ENCODE measurements at places on chromosomes 12 and 14. TPM values are rescaled to one million over a fixed set of nuclear protein-coding genes. Genes with fewer than 3 reads are reported as not detected.
A peak's percentile ranks its signal among the peaks of the same experiment; 100 is the strongest.

POC1B gene
- 32.6 TPM for total RNA-seq

DERA gene
- 44.2 TPM for total RNA-seq

LRRC43 gene
- 11.6 TPM for total RNA-seq

SLC4A8 gene
- total RNA-seq = 12.2 TPM

GPR84 gene
- total RNA-seq = 1.5 TPM

RHNO1 gene
- total RNA-seq = 14.2 TPM

FRMD6 gene
- total RNA-seq = 27.2 TPM

DLGAP5 gene
- total RNA-seq = 5.0 TPM

IFNG gene
- 0.49 TPM for total RNA-seq

- H3K27ac ChIP-seq = no peak overlapping the region
- H3K4me3 ChIP-seq = no peak overlapping the region
- no peaks in the 10 kb centered on the region for H3K27me3 ChIP-seq
- no peak for DNase-seq
- H3K4me1 ChIP-seq = peaks cover 19% of the 10 kb centered on the region
Observed at GRCh38 chr12:116604951-116605641, 45.9 kb downstream of the MAP1LC3B2 start.

- H3K4me1 ChIP-seq = peaks cover 5% of the 10 kb centered on the region
- H3K27me3 ChIP-seq = no peaks in the 10 kb centered on the region
- no peak for DNase-seq
- H3K27ac ChIP-seq = peak overlapping the region; percentile 93
Observed at GRCh38 chr14:61322799-61323290, 1.5 kb downstream of the PRKCH start.

- peaks cover 28% of the 10 kb centered on the region for H3K4me1 ChIP-seq
- H3K27ac ChIP-seq = no peak overlapping the region
- peaks cover 59% of the 10 kb centered on the region for H3K27me3 ChIP-seq
- H3K36me3 ChIP-seq = no peaks in the 10 kb centered on the region
Observed at GRCh38 chr12:48995086-48995879, 3.9 kb downstream of the DDN start.

DNA sequence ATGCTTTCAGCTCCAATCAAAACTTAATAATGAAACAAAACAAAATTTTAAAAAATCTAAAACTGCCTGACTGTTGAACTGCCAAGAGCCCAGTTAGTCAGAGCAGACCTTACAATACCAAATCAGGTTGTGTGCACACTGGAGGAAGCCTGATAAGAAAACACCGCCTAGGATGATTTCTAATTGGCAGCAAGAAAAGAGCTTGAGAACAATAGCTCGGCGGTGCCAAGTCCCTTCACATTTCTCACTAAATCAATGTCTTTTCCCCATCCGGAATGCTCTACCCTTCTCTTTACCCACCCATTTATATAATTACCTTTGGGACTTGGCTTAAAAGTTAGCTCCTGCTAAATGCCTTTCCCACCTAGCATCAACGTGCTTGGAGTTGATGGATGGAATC lies 256.7 kb downstream of the C12orf75 start:
- no peaks in the 10 kb centered on the region for H3K36me3 ChIP-seq
- no peak overlapping the region for H3K27ac ChIP-seq
- no peaks in the 10 kb centered on the region for H3K27me3 ChIP-seq
- no peak for DNase-seq
- H3K4me1 ChIP-seq = no peaks in the 10 kb centered on the region

- H3K27me3 ChIP-seq = no peaks in the 10 kb centered on the region
- H3K36me3 ChIP-seq = no peaks in the 10 kb centered on the region
- H3K4me3 ChIP-seq = no peak overlapping the region
- no peak overlapping the region for H3K27ac ChIP-seq
- DNase-seq = no peak
- H3K4me1 ChIP-seq = no peaks in the 10 kb centered on the region
Observed at GRCh38 chr12:93315907-93316622, 61.7 kb upstream of the NUDT4 start.

GRCh38 chr14:92122761-92123160 lies 992 bp downstream of the CPSF2 start:
- DNase-seq = no peak
- H3K4me3 ChIP-seq = peak overlapping the region; percentile 87
- H3K27ac ChIP-seq = peak overlapping the region; percentile 97
- H3K4me1 ChIP-seq = peaks cover 6% of the 10 kb centered on the region
- H3K27me3 ChIP-seq = no peaks in the 10 kb centered on the region
- H3K36me3 ChIP-seq = peaks cover 13% of the 10 kb centered on the region

DNA sequence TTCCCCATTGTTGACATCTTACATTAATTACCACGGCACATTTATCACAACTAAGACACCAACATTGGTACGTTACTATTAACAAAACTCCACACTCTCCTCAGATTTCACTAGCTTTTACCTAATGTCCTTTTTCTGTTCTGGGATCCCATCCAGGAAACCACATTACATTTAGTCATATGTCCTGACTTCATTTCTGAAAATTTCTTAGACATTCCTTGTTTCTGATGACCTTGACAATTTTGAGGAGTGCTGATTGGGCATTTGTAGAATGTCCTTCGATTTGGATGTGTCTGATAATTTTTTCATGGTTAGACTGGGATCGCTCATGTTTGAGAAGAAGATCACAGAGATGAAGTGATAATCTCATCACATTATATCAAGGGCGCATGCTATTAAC lies 34.6 kb upstream of the ACSM4 start:
- no peaks in the 10 kb centered on the region for H3K36me3 ChIP-seq
- H3K4me3 ChIP-seq = no peak overlapping the region
- no peaks in the 10 kb centered on the region for H3K27me3 ChIP-seq
- no peak for DNase-seq

DNA sequence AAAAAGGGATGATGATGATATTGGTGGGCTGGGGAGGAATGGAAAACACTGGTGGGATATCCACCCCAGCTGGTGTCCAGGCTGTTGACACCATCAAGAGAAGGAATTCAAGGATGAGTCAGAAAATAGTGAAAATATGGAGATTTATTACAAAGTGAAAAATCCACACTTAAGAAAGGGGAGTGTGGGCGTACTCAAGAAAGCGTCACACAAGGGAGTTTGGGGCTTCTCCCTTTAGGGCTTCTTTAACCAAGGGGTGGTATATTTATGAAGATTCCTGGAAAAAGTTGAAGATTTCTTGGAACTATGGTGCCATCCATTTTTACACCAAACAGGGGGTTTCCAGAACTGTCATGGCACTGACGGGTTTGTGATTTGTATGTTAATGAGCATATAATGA lies 63.1 kb upstream of the ARID2 start:
- no peak overlapping the region for H3K27ac ChIP-seq
- H3K4me1 ChIP-seq = no peaks in the 10 kb centered on the region
- H3K36me3 ChIP-seq = no peaks in the 10 kb centered on the region

- no peaks in the 10 kb centered on the region for H3K27me3 ChIP-seq
- H3K36me3 ChIP-seq = no peaks in the 10 kb centered on the region
- no peak overlapping the region for H3K4me3 ChIP-seq
- H3K4me1 ChIP-seq = no peaks in the 10 kb centered on the region
- no peak overlapping the region for H3K27ac ChIP-seq
Observed at GRCh38 chr12:41073633-41074472, 114.3 kb upstream of the PDZRN4 start.

DNA sequence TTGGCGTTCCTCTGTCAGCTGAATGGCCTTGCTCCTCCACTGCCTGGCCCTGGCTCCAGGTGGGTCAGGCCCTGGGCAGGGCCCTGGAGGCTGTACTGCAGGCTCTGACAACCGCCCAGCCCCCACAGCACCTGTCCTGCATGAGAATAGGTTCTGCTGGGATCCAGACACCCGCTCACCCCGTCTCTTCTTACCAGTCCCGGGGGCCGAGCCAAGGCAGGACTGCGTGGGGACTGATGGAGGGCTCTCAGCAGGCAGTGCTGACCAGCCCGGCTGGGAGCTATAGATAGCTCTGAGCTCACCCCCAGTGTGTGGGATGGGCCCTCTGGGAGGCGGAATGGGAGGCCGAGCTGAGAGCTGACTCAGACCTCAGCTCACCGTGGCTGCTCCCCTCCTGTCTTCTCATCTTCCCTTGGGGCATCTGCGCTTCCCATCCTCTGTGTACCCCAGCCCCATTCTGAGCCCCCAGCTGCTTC lies 39.6 kb downstream of the TEAD4 start:
- H3K4me3 ChIP-seq = no peak overlapping the region
- peaks cover 15% of the 10 kb centered on the region for H3K36me3 ChIP-seq
- no peak for DNase-seq
- H3K27me3 ChIP-seq = no peaks in the 10 kb centered on the region
- no peaks in the 10 kb centered on the region for H3K4me1 ChIP-seq

DNA sequence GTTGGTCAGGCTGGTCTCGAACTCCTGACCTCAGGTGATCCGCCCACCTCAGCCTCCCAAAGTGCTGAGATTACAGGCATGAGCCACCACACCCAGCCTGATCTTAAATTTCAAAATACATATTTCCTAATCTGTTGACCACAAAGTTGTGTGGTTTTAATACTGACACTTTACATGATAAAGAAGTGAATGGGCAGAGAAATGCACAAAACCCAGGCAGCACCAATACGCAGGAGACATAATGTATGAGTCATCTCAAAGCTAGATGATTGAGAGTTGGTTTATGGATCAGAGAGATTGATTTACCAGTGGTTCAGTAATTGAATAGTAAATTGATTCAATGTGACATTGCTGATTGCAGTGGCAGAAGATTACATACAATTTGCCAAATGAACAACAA lies 19.2 kb upstream of the PPP2R5E start:
- no peak overlapping the region for H3K27ac ChIP-seq
- H3K4me1 ChIP-seq = no peaks in the 10 kb centered on the region
- H3K27me3 ChIP-seq = no peaks in the 10 kb centered on the region
- H3K4me3 ChIP-seq = no peak overlapping the region
- H3K36me3 ChIP-seq = no peaks in the 10 kb centered on the region
- DNase-seq = no peak

DNA sequence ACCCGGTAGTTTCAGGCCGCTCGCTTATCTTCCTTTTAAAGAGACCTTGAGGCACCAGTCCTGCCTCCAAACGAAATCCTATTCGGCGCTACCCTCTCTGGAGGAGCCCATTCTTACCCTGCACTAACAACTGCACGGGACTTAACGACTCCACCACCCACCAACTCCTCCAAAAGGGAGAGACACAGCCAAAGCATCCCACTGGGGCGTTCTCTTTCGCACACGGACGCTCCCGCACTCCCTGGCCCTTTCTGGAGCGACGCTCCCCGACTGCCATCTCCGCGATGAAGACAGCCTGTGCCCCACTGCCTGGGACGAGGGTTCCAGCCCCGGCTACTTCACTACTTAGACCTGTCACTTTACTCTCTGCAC lies 650 bp downstream of the GALC start:
- H3K27me3 ChIP-seq = no peaks in the 10 kb centered on the region
- DNase-seq = peak; percentile 56
- no peaks in the 10 kb centered on the region for H3K36me3 ChIP-seq
- peak overlapping the region; percentile 97 for H3K27ac ChIP-seq
- no peaks in the 10 kb centered on the region for H3K4me1 ChIP-seq

DNA sequence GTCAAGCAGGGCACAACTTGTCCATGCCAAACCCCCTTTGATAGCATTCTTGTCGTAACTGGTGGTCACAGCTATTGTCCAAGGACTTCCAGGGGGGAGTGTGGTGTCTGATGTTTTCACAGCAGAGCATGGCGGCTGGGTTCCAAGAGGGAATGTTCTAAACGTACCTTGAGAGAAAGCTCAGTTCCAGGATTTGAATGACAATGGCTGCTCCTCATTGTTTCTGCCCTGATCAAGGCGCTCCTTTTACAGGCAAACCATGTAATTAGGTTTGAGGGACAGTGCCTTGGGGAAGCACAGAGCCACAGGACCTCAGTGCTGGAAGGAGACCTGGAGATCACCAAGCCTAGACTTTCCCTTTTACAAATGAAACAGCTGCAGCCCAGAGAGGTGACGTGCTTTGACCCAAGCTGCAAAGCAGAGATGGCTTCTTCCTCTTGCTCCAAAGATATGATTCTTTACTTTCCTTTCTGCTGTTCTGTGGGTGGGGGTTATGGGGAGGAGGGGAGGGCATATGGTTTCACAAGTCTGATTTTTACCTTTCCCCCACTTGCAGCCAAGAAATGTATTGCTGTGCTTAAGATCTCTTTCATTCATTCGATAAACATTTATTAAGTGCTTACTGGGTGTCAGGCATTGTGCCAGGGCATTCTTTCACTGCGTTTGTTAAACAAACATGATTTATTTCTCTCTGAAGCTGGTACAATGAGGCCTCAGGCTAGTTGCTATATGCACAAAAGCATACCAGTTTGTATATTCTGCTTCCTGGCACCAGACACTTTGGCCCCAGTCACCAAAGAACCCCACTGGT lies 172.8 kb downstream of the KTN1 start:
- H3K27me3 ChIP-seq = no peaks in the 10 kb centered on the region
- no peaks in the 10 kb centered on the region for H3K36me3 ChIP-seq
- no peak overlapping the region for H3K4me3 ChIP-seq
- H3K4me1 ChIP-seq = no peaks in the 10 kb centered on the region
- H3K27ac ChIP-seq = no peak overlapping the region
- peak; percentile 51 for DNase-seq

DNA sequence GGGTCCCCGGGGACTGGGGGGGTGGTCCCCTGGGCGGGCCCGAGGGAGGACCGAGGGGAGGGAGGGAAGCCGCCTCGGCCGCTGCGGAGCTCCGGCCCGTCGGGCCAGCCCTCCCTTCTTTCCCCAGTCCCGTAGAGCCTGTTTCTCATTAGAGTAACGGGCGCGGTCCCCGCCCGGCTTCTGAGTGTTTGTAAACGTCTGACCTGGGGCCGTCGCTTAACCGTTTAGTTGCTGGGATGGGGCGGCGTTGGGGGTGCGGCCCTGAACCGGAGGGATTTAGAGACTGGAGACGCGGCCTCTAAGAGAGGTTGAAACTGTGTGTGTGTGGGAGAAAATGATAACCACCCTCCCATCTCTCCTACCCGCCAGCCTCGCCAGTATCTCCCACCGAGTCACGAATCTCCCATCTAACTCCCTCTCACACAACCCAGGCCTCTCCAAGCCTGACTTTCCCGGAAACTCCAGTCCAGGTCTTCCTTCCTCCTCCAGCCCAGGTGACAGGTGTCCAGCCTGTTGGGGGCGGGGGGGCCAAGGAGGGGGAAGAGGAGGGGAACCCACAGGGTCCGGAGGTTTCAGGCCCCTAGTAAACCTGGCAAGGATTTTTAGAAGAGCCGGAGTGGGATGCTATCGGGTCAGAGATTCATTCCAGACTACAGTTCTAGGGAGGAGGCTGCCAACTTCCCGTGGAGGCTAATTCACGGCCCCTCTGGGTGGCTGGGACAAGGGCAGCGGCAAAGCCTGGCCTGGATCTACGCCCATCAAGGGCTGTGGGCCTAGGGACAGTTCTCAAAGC lies 1.1 kb upstream of the NFATC4 start:
- H3K4me3 ChIP-seq = peak overlapping the region; percentile 37
- H3K27me3 ChIP-seq = no peaks in the 10 kb centered on the region
- peak; percentile 98 for DNase-seq
- H3K27ac ChIP-seq = peak overlapping the region; percentile 73
- H3K36me3 ChIP-seq = no peaks in the 10 kb centered on the region

Measured in lung (tissue), 17 donors.